ENCODE measurements at places on chromosomes 3 and 15.

DNA sequence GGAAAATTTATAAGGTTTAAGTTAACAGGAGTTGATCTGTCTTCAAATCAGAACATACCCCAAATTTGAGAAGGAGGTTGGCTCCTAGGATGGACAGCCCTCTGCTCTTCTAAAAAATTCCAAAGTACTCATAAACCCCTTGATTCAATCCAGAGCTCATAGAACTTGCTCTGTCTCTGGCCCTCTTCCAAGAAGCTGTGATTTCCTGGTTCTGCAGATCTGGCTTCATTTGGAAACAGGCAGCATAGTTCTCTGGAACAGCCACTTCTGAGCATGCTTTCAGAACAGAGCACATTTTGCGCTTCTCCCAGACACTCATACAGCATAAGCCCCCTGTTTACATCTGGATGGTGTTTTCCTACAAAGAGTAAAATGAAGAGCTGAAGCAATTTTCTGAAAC is 96.7 kb downstream of the KBTBD8 start:
- no peak for DNase-seq

DNA sequence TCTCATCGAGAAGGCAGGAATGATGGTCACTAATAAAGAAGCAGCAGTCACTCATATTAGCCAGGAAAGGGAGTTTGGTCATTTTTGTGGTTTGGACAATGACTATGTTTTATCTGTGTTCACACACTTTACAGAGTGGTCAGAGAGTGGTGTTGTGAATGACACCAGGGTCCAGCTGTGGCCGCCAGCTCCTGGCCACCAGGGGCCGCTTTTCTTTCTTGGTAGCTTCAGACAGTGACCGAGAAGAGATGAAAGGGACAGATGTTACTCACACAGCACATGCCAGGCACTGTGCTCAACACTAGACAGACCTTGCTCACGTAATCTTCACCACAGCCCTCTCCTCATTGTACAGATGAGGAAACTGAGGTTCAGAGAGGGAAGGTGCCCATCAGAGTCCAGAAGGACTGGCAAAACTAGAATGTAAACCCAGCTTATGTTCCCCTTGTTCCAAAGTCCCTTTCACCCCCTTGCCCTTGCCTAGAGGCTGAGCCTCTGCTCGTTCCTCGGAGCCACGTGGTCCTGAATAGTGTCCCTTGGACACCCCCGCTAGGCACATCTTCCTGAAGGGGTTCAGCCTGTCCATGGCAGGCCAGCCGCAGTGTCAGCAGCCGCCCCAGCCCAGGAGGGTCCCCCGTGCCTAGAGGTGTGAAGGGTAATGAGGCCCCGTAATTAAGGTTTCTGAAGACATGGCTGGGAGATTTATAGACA is 55.6 kb downstream of the CYP11A1 start:
- no peak for DNase-seq

GRCh38 chr3:16993227-16993626 is 108.5 kb downstream of the PLCL2 start:
- no peak for DNase-seq

DNA sequence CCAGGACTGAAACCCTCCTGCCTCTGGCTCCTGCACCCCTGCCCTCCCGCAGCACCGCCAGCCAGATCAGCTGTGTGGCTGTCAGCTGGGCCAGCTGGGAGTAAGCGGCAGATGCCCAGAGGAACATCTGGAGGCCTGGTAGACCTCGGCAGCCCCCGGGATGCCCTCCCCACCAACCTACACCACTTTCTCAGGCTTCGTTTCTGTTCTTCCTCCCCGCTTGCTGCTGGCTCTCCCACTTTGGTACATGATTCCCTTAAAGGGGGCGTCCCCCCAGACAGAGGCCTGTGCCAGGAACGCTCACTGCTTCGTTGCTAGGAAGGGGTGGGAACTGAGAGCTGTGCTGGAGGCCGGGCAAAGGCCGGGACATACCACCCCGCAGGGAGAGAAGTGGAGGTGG is 91.4 kb upstream of the RPL32 start:
- DNase-seq = no peak

DNA sequence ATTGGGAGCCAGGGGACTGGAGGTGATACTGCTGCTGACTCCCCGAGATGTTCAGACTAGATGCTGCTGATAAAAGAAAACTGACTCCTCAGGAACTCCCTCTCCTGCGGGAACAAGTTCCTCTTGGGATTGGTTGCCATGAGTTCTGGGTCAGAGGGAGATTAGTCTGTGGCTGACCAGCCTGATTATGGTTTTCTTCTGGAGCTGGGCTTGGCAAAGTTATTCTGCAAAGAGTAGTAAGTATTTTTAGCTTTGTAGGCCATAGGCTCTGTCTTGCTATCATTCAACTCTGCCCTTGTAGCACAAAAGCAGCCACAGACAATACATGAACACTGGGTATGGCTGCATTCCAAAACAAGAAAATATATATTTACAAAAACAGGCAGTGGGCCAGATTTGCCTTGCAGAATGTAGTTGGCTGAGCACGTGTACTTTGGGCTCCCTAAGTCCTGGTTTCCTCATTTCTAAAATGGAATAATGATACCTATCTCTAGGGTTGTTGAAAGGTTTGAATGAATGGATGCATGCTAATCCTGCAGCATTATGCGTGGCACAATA is 796.8 kb downstream of the AGBL1 start:
- no peak for DNase-seq

DNA sequence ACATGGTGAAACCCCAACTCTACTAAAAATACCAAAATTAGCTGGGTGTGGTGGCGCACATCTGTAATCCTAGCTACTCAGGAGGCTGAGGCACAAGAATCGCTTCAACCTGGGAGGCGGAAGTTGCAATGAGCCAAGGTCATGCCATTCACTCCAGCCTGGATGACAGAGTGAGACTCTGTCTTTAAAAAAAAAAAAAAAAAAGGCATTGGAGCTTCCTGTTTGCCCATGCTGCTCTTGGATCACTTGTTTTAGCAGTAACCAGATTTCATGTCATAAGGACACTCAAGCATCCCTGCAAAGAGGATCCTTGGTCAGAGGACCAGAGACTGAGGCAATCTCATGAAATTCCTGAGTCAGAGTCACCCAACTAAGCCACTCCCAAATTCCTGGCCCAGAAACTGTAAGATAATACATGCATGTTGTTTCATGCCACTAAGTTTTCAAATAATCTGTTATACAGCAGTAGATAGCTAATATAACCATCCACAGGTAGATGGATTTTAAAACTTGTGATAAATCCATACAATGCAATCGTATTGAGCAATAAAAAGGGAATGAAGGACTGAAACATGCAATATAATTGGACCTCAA is 82.0 kb upstream of the XXYLT1 start:
- DNase-seq = no peak

DNA sequence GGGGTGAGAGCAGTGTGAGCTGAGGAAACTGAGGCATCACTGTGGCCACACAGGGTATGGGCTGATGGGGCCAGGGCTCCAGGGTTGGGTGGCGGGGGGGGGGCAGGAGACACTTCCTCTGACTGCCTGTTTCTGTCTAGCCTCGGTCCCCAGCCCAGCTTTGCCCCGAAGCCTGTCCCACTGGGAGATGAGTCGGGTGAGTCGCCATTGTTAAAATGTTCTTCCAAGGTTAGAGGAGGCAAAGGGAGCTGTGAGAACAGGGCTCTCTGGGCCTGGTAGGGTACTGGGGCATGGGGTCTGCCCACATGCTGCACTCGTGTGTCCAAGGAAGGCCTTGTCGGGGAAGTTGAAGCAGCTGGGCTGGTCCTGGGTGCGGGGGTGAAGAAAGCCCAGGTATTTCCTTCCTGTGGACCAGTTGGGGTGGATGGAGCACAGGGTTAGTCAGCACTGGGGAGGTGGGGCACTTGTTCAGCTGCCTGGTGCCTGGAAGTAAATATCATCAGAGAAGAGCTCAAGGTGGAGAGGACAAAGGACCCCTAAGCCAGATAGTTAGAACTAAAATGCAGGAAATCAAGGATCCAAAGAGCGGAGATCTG is 8.3 kb upstream of the JMJD7 start:
- DNase-seq = no peak

- no peak for DNase-seq
Measured at GRCh38 chr15:36234743-36235142, 344.7 kb upstream of the CDIN1 start.

DNA sequence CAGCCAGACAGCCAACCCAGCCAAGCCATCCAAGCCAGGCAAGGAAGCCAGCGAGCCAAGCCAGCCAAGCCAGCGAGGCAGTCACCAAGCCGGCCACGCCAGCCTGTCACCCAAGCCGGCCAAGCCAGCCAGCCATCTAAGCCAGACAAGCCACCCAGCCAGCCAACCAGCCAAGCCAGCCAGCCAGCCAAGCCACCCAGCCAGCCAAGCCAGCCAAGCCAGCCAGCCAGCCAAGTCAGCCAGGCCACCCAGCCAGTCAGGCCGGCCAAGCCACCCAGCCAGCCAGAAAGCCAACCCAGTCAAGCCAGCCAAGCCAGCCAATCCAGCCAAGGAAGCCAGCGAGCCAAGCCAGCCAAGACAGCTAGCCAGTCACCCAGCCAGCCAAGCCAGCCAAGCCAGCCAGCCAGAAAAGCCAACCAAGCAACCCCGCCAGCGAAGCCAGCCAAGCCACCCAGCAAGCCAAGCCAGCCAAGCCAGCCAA is 201.2 kb downstream of the GOLGA6L6 start:
- peak; percentile 41 for DNase-seq

GRCh38 chr3:29822071-29822470 is 541.2 kb downstream of the RBMS3 start:
- no peak for DNase-seq

DNA sequence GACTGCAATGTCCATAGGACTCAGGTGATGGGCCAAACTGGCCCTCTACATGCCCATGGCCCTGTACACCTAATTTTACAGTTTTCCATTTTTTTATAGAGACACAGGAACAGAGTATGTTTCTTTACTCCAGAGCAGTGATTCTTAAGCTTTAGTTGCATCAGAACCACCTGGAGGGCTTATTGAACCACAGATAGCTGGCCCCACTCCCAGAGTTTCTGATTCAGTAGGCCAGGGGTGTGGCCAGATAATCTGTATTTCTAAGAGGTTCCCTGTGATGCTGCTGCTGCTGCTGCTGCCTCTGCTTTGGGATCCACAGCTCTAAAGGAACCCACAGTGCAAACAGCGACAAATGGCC is 5.1 kb downstream of the RBP1 start:
- DNase-seq = no peak

DNA sequence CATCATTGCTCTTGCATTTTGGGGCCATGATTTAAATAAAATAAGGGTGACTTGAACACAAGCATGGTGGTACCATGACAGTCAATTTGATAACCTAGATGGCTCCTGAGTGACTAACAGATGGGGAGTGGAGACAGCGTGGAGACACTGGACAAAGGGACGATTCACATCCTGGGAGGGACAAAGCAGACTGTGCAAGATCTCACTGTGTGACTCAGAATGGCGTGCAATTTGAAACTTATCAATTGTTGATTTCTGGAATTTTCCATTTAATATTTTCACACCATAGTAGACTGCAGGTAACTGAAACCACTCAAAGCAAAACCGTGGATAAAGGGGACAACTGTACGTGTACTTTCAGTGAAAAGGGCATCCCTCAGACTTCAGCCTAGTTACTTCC is 25.5 kb downstream of the MCCC1 start:
- DNase-seq = no peak

GRCh38 chr15:88804257-88804656 is 1.0 kb downstream of the ACAN start:
- DNase-seq = no peak

DNA sequence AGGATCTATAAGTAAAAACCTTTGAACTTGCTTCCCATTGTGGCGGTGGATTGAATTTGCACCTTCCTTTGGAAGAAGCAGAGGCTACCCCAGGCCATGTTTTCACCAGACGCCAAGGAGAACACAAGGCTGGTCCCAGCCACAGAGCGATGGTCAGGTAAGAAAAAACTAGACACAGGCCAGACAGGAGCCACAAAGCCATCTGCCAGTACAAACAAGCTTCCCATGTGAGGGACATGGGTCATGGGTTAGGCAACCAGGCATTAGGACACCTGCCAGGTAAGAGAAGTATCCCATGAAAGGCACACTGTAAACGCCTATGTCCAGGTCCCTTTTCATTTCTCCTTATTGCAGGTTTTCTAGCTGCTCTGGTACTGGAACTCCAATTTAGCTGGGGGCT is 190.2 kb downstream of the KLF13 start:
- DNase-seq = no peak

DNA sequence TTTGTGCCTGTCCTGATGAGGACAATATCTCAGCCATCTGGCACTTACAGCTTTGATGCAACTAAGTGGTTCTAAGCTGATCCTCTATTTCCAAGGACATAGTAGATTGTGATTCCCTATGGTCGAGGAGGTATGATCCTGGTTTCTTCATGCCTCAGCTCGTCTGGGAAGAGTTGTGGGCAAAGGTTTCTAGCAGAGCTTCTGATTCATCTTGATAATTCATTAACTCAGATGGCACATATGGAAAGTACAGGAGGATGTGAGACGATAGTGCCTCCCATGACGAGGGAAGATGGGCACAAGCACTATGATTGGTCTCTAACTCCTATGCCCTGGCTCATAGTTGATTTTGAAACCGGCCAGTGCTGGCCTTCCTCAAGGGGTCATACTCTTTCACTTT is 334.2 kb upstream of the SEMA6D start:
- no peak for DNase-seq

DNA sequence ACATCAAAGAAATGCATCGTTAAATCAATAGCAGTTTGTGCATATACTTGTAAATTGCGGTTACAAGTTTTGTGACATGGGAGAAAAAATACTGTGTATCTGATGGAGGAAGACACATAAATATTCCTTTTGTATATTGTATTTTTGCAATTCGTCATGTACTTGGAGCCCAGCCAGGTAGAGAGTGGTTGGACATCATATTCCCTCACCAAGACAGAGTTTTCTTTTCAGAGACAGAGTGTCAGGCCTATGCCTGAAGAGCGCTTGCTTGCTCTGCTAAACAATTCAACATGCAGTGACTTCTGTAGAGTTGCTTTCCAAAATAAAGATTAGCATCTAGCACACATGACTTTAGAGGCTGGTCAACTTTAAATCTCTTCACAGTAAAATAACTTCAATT is 24.8 kb upstream of the MEIS2 start:
- DNase-seq = no peak

- no peak for DNase-seq
Measured at GRCh38 chr3:99658274-99658673, 19.9 kb downstream of the COL8A1 start.

- no peak for DNase-seq
Measured at GRCh38 chr15:85685356-85685755, 109.4 kb downstream of the KLHL25 start.

DNA sequence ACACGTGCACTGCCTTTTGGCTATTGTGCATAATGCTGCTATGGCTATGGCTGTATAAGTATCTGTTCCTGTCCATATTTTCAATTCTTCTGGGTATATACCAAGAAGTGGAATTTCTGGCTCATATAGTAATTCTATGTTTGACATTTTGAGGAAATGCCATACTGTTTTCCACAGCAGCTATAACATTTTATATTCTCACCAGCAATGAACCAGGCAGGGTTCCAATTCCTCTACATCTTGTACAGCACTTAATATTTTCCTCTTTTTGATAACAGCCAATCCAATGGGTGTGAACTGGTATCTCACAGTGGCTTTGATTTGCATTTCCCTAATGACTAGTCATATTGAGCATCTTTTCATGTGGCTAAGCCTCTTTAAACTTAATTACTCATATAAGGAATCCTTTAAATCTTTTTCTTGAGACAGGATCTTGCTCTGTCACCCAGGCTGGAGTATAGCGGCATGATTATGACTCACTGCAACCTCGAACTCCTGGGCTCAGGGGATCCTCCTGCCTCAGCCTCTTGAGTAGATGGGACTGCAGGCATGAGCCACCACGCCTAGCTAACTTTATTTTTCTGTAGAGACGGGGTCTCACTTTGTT is 38.1 kb upstream of the IGDCC4 start:
- DNase-seq = peak; percentile 19

- DNase-seq = no peak
Measured at GRCh38 chr15:79674124-79674465, 222.7 kb downstream of the MTHFS start.

GRCh38 chr3:142929109-142929508 is 34.4 kb downstream of the PAQR9 start:
- peak; percentile 19 for DNase-seq

Measured in activated CD4-positive, alpha-beta T cell treated with anti-CD3 and anti-CD28 coated beads for 4 hours (primary cell).